ENCODE measurements at places on chromosomes 5 and 9.

- peak; percentile 87 for DNase-seq
These were observed 13.1 kb downstream of the HMHB1 start for GRCh38 chr5:143824851-143825720.

GRCh38 chr9:83422527-83422926, 115.7 kb downstream of the FRMD3 start:
- DNase-seq: no peak

DNA sequence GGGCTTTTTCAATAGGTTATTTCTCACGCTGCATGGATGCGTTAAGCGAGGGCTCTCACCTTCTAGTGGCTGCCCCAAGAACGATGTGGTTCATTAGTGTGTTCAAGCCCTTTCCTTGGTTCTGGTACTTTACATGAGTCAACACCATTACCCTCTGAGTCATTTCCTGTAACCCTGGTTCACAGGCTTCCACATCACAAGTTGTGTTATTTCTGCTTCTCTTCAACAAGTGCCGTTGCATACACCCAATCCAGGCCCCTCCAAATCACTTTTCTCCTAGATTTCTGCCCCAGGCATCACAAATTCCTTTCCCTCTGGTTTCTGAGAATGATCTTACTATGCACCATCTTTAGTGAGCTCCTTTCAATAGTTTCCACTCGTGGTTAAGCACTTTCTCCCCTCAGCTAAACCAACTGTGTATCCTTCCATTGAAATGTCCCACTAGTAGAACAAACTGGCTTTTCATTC, 69.5 kb upstream of the RAD23B start:
- DNase-seq: no peak

DNA sequence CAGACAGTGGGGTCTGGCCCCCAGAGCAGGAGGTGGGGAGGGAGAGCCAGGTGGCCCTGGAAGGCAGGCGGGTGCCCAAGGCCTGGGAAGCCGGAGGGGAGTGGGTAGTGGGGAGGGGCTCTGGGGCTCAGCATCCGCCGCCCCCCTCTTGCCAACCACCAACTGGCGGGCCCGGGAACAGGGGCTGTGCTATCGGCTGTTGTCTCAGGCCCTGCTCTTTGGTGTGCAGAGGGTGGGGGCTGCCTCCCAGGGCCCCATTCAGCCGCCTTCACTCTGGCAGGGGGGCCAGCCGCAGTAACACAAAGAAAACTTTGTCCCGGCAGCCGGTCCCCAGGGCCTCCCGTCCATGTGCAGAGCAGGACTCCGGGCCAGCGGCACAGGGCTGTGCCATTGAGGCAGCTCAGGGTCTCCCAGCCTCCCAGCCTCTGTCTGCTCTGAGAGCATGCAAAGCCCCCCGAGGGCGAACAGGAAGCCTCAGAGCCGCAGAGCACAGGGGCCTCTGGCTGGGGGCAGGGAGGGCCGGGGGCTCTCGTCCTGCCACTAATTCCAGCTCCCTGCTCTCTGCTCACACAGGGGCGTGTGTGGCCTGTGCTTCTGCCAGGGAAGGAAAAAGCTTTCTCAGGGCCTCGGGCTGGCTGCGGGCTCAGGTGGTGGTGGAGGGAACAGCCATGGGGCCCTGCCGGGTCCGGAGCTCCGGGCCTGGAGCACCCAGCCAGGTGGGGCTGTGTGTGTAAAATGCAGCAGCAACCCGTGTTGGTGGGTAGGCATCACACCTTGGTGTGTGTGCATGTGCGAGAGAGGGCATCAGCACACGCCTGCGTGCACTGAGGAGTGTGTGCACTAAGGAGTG, 54.2 kb upstream of the NOTCH1 start:
- peak; percentile 89 for DNase-seq

- DNase-seq: no peak
These were observed 243.6 kb downstream of the PBX3 start for GRCh38 chr9:125990793-125991220.

Data from Ammon's horn (tissue), 1 donor.